ENCODE measurements at places on chromosomes 13 and 19. TPM values are rescaled to one million over a fixed set of nuclear protein-coding genes. Genes with fewer than 3 reads are reported as not detected.

- no peak for DNase-seq
Measured at GRCh38 chr19:50024719-50025021, 502 bp downstream of the VRK3 start.

- no peak for DNase-seq
Measured at GRCh38 chr13:50229960-50230661, 214.9 kb downstream of the KCNRG start.

DNA sequence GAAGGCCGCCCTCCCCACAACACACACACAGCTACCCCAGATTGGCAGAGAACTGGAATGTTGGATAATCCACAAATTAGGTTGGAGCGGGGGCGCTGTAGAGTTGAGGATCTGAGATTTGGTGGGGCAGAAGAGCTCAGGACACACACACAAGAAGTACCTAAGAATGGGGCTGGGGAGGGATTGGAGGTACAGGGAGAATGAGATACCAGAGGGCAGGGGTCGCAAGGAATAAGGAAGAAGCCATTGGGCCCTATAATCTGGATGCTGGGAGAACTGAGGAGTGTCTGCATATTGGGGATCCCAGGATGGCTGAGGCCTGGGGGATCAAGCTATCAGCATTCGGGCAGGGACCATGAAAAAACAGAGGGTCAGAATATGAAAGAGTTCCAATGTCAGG is 11.5 kb downstream of the SYT3 start:
- no peak for DNase-seq

GRCh38 chr13:80873589-80873988 is 532.7 kb upstream of the SPRY2 start:
- no peak for DNase-seq

GRCh38 chr19:7869453-7869909 is 4.7 kb downstream of the PRR36 start:
- peak; percentile 73 for DNase-seq

DNA sequence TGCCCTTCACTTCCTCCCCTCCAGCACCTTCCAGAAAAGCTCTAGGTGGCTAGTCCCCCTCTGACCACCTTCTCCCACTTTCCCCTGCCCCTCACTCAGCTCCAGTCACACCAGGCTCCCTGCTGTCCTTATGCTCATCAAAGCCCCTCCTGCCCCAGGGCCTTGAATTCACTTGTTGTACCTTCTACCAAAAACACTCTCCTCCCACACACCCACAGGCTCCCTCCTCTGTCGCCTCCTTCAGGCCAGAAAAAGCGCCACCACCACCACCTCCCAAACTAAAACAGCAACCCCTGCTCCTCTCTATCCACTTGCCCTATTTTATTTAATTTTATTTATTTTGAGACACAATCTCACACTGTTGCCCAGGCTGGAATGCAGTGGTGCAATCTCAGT is 4.8 kb upstream of the CEACAM16 start:
- DNase-seq, result no peak

DNA sequence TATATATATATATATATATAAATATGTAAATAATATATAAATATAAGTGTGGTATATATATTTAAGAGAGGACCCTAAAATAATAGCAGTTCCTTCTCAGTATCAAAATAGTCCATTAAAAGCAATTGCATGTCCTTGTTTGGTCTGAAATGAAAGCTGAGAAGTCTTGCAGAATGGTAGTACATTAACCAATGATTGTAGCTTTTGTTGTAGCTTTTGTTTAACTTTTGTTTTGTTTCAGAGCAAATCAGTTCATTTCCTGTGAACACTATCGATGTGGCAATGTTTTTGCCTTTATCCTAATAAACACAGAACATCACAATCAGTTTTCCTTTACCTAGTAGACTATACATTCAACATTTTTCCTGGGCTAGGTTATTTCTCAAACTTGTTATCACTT is 1256.2 kb upstream of the SPRY2 start:
- DNase-seq, result no peak

Gene KLK3
- total RNA-seq, result not detected
